ENCODE measurements at places on chromosomes 13 and 19. TPM values are rescaled to one million over a fixed set of nuclear protein-coding genes. Genes with fewer than 3 reads are reported as not detected.

- DNase-seq = peak; percentile 90
Measured at GRCh38 chr19:56839652-56840450, 675 bp downstream of the PEG3 start.

The POU4F1 gene
- not detected for total RNA-seq

The CCNA1 gene
- 4.8 TPM for total RNA-seq

- peak; percentile 86 for DNase-seq
Measured at GRCh38 chr19:44903602-44904425, 1.8 kb upstream of the APOE start.

DNA sequence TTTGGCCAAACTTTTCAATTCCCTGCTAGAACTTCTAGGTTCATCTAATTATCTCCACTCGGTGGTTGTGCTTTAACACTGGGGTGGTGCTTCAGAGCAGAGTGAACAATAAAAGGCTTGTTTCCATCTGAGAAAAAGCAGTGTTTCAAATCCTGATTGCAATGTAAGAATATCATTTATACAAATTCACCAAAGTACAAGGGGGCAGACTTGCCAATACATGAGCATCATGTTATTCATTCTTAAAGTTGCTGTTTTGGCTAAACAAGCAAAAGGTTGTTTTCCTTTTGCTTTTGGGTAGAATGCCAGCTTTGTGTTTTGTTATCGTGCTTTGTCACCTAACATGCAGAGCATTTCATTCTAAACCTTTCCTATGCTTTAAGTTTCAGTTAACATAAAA is 78.5 kb upstream of the UBAC2 start:
- DNase-seq = no peak

- no peak for DNase-seq
Measured at GRCh38 chr19:1884719-1885334, 469 bp downstream of the ABHD17A start.
